NCI-H1417 (cell line): ENCODE measurements at places on chromosomes 11 and 22.
A peak's percentile ranks its signal among the peaks of the same experiment; 100 is the strongest.

DNA sequence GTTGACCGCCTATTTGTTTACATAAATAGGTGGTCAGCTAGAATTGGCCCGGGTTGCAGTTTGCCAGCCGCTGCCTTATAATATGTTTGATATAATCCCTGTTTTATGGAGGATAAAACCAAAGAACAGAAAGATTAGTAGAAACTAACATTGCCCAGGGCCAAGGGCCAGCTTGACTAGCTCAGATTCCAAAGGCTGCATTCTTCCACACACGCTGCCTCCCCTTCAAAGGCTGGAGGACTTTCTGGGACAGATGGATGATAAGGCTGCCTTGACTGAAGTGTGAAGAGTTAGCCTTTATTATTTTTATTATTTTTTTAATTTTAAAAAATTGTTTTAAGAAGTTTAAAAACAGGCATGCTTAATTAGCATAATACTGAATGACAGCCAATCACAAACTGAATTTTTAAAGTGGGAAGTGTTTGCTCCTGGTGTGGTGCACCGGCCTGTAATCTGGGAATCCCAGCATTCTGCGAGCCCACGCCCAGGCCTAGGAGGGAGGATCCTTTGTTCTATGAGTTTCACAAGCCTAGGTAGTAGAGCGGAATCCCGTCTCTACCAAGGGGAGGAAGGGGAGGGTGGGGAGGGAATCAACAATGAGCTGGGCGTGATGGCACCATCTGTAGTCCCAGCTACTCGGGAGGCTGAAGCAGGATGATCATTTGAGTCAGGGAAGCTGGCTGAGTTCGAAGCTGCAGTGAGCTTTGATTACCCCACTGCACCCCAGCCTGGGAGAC is 114.9 kb downstream of the NAV2 start:
- no peak for DNase-seq

- DNase-seq = no peak
Measured at GRCh38 chr11:2305788-2306451, 4.1 kb downstream of the TSPAN32 start.

DNA sequence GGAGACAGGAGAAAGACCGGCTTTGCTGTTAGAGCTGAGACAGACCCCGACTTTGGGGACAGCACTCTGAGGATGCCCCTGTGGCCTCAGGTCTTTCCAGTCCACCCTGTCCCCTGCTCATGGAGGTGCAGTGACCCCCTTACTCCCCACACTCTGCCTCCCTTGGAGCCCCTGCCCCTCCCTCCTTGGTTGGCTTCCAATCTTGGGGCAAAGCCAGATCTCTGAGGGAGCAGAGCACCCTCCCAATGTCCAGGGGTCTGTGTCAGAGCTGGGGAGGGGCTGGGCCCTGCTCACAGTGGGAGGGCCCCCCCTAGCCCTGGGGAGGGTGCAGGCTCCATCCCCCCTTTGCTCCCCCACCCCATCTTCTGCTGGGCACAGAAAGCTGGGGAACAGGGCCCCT is 50.0 kb downstream of the IGLL1 start:
- DNase-seq = no peak

- DNase-seq = no peak
Measured at GRCh38 chr11:48013269-48013901, 33.0 kb downstream of the PTPRJ start.

GRCh38 chr11:125376856-125377255 is 119.2 kb downstream of the FEZ1 start:
- no peak for DNase-seq

- DNase-seq = no peak
Measured at GRCh38 chr22:37254867-37255233, 10.8 kb upstream of the RAC2 start.

- DNase-seq = no peak
Measured at GRCh38 chr11:4523666-4524065, 21.3 kb upstream of the OR52M1 start.

GRCh38 chr11:6319704-6320410 is 444 bp downstream of the CAVIN3 start:
- DNase-seq = no peak

- DNase-seq = no peak
Measured at GRCh38 chr11:71065841-71066240, 186.5 kb downstream of the SHANK2 start.

DNA sequence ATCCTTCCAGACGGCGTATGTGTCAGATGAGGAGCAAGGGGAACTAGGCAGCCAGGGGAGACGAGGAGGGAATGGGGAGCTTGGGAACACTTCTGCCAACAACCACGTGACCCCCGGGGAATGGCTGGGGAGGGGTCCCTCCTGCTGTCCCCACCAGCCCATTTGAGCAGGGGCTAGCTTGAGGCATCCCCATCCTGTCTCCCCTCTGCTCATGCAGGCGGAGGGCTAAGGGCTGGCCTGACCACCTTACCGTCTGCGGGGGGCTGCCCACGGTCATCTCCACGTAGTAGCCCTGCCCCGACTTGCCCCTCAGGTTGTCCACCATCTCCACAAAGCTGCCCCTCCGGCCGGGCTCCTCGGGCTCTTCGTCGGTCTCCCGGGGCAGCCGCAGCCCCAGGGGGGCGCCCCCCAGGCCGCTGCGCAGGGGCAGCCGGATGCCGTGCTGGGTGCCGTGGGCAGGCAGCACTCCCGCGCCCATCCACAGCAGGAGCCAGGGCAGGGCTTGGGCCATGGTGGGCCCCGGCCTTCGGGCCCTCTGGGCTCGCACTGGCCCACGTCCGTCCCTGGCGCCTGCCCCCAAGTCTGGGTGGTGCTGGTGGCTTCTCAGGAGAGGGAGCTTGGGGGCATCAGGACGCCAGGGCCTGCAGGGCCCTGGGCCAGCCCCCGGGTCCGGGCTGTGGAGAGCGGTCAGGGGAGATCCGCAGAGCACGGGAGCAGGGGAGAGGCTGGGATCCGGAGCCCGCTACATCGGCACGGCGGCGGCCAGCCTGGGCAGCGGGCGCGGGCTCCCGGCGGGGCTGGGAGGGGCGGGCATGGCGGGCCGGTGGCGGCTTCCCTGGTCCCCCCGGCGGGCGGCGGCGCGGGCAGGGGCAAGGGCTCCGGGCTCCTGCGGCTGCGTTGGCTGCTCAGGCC is 515 bp downstream of the BACE1 start:
- peak; percentile 32 for DNase-seq

- DNase-seq = no peak
Measured at GRCh38 chr11:132101881-132102280, 731.5 kb downstream of the NTM start.

- no peak for DNase-seq
Measured at GRCh38 chr11:1235306-1235900, 12.5 kb downstream of the MUC5B start.

GRCh38 chr22:21982338-21982965 is at the start of gene TOP3B:
TSS of gene TOP3B (minus strand) at chr22:21982787. CDS start at chr22:21975709, 7,078 bp downstream.
- DNase-seq = peak; percentile 75

DNA sequence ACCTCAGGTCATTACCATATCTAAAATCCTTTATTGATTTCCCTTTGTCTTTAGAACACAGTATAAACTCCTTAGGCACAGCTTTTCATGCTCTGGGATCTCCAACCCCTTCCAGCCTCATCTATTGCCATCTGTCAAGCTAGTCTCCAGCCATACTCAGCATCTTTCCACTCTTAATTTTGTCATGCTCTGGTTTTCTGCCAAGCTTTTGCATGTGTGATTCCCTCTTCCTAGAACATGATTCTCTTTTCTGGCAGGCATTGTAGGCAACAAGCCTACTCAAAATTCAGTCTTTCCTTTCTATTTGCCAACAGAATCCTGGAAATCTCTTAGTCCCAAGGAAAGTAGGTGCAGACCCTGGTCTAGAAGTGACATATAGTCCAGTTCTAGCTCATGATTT is 35.5 kb upstream of the SLC6A5 start:
- no peak for DNase-seq

DNA sequence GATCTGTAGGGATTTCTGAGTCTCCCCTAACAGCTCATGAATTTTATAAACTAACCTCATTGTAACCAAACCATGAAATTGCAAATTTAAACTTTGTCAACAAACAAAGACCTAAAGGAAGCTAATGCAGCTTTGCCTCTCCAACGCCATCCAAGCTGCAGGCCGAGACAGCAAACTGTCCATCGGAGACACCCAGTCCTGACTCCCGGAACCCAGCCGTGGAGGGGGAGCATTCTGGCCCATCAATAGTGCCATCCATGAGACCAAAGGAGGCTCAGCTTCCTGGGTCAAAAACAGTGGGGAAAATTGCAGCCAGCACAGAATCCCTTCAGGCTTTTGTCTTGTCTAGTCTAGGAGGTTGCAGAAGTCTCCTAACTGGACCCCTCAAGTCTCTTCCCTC is 147.6 kb upstream of the OPCML start:
- no peak for DNase-seq

GRCh38 chr22:25759825-25760231 is 17.8 kb downstream of the MYO18B start:
- DNase-seq = no peak

- DNase-seq = peak; percentile 85
Measured at GRCh38 chr11:76721755-76722677, 51.5 kb upstream of the LRRC32 start.

DNA sequence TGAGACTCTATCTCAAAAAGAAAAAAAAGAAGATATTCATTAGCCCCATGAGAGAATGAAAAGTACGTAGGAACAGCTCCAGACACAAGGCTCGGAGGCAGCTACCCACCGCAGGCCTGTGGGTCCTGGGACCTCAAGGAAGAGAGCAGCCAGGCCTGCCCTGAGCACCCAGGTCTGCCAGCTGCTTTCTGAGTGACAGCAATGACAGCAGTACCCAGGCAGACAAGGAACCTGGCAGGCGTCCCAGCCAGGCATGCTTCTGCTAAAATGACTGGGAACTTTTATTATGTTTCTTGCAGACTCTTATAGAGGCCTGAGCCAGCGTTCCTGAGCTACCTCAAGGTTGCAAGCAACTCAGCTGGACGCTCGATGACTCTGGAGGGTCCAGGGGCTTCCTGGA is 31.6 kb downstream of the CPT1A start:
- no peak for DNase-seq

DNA sequence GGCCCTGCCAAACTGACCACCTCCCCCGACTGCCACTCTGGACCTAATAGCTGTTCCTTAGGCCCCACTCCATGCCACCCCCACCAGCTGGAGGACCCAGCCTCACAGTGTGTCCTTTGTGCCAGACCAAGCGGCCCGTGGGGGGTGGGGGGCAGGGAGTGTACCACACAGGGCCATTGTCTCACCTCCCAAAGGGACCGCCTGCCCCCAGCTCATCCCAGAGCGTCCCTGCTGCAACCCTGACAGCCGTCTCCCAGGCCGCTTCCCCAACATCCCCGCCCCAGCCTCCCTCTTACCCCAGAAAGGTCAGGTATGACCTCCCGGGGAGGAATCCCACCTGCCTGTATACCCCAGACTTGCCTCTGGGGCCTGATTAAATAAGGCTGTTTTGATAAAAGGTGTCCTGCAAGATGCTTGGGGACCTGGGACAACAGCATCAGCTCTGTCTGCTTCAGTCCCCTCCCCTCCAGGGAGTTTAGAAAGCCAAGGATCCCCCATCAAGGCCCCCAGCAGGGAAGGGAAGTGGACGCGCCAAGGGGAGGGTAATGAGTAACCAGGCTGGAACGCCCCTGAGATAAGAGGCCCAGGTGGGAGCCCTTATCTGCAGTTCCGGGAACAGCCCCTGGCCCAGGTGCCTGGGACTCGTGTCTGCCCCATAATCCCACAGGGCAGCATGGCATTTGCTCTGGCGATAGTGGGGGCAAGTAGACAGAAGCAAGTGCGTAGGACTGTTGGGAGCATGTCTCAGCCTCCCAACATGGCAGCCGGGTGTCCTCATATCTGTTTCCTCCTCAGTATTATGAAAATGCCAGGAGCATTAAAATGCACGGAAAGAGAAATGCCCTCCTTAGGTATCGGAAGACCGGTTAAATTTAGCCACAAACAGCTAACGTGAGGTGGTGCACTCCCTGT is 9.0 kb downstream of the CDC42EP1 start:
- DNase-seq = no peak
